ENCODE measurements at places on chromosomes 16 and 17.
A peak's percentile ranks its signal among the peaks of the same experiment; 100 is the strongest.

GRCh38 chr17:34360601-34361270 is 2.3 kb downstream of the CCL1 start:
- no peak for DNase-seq

GRCh38 chr16:55155815-55156214 is 168.2 kb upstream of the IRX6 start:
- no peak for DNase-seq

GRCh38 chr17:51044976-51045375 is 75.7 kb downstream of the SPAG9 start:
- DNase-seq: no peak

GRCh38 chr16:27312580-27313421 is 973 bp upstream of the IL4R start:
- no peak for DNase-seq

- no peak for DNase-seq
Measured at GRCh38 chr17:17137731-17138585, 68.2 kb downstream of the PLD6 start.

- no peak for DNase-seq
Measured at GRCh38 chr17:15180121-15180561, 85.0 kb downstream of the PMP22 start.

GRCh38 chr16:89574681-89575246 is 794 bp upstream of the CPNE7 start:
- no peak for DNase-seq

DNA sequence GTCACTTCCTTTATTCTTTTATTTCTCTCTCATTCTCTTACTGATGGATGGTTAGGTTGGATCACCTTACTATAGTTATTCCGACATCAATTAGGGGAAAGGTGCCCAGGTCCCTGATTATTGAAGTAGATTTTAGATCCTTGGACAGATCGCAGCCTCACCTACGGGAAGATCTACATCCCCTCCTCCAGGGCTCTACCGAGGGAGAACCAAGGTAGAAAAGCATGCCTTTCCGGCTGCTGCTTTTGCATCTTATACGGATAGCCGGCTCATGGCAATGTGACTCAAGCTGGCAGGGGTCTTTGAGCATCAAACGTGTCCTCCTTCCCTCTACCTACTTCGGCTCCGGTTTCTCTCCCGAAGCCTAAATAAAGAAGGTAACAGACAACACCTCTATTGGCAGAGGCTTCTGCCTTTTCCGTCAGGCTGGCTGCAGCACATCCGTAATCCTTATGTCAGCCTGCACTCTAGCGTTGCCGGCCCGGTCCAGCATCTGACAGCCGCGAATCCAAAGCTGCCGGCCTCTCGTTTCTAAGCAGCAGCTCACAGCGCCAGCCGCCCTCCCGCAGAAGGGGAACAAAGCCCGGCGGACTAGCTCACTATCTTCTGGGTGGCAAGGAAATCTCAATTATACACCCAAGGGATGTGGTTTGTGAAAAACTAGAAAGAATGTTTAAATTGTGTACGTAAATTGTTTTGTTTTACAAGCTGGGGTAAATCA is 46.9 kb downstream of the IRX6 start:
- DNase-seq: no peak

GRCh38 chr16:621526-622105 is 9.2 kb upstream of the WFIKKN1 start:
- DNase-seq: no peak

GRCh38 chr17:40283662-40284061 is 4.0 kb upstream of the CDC6 start:
- DNase-seq: no peak

DNA sequence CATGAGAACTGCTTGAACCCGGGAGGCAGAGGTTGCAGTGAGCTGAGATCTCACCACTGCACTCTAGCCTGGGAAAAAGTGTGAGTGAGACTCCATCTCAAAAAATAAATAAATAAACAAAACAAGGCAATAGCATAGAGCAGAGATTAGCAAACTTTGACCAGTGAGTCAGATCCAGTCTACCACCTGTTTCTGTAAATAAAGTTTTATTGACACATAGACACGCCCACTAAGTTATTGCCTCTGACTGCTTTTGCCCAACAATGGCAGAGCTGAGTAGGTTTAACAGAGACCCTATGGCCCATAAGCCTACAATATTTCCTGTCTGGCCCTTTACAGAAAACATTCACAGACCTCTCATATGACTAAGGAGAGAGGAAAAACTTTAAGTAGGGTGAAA is 44.3 kb downstream of the XYLT1 start:
- no peak for DNase-seq

- DNase-seq: no peak
Measured at GRCh38 chr17:79023180-79023705, 726 bp upstream of the C1QTNF1 start.

DNA sequence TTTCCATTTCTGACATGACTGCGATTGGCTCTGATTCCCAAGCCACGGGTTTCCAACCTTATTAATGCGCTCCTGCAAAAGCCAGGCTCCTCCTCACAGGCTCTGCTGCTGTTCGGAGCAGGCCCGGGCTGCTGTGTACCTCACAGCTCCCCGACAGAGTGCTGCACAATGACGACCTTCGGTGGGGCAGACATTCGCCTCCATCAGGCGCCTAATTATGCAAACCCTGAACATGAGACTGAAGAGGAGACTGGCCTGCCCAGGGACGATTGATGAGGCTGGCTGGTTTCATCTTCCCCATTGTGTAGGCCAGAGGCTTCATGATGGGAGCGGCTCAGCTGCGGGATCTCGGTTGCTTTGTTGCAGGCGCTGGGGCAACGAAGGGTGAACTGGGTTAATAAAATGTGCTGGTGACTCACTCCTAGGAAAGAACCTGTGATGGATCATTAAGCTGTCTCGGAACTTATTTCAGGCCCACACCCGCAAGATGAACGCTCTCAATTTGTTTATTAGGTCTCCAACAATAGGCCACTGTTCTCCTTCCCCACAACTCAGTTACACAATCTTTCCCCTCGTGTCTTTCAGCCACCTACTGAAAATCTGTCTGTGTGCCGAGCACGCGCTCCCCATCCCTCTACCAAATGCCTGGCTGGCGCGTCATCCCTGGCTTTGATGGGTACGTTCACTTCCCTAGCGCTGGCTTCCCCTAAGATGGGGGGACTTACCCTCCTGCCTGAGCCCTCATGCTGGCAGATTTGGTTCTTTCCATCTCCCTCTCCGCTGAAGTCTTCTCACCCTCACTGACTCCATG is 27.2 kb upstream of the TOB1 start:
- DNase-seq: no peak

GRCh38 chr17:57679356-57679755 is 65.7 kb downstream of the CCDC182 start:
- no peak for DNase-seq

- DNase-seq: peak; percentile 69
Measured at GRCh38 chr17:27805520-27806146, 5.3 kb upstream of the NOS2 start.
